Esophagus squamous epithelium (tissue), 5 donors: ENCODE measurements at places on chromosomes 2 and 18.

DNA sequence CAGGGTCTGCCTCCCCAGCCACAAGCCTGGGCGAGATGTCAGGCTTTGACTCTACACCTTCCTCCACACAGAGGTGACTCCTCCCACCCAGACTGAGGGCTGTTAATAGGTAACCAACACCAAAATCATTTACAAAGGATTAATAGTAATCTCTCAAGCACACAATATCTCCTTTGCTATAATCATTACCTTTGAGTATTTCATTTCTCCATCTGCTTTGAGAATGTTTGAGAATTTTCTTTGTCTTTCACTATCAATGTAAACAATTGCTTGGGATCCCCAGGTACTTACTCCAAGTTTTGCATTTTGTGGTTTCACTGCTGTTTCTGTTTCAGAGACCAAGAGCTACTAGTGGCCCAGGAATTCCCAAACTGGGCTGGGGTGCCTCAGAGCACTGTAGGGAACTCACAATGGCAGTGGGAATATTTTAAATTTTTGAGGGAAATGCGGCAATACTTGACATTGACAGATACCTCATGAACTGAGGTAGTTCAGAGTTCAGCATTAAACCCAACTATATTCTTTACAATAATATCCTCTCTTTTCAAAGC lies 166.4 kb upstream of the MGAT5 start:
- DNase-seq, result no peak

- no peak for DNase-seq
Measured at GRCh38 chr2:124804014-124804940, 779.2 kb downstream of the CNTNAP5 start.

- DNase-seq, result no peak
Measured at GRCh38 chr2:69773206-69773605, 31.3 kb downstream of the ANXA4 start.

GRCh38 chr2:152594022-152594766 lies 123.1 kb downstream of the PRPF40A start:
- DNase-seq, result no peak

- no peak for DNase-seq
Measured at GRCh38 chr2:8472545-8473323, 209.1 kb upstream of the ID2 start.

DNA sequence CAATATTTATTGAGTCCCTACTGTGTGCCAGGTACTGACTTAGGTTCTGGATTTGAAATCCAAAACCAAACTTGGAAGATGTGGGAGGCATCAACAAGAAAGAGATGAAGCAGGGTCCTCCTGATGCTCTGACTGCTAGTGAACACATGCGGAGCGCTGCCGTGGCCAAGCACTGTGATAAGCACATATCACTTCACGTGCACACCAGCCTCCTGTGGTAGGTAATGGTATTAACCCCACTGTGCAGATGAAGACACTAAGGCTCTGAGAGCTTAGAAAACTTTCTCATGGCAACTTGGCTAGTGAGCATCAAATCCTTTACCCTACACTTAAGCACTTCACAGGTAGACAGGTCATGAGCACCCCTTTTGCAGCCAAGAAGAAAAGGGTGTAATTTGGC lies 216.1 kb downstream of the HAUS1 start:
- DNase-seq, result no peak

DNA sequence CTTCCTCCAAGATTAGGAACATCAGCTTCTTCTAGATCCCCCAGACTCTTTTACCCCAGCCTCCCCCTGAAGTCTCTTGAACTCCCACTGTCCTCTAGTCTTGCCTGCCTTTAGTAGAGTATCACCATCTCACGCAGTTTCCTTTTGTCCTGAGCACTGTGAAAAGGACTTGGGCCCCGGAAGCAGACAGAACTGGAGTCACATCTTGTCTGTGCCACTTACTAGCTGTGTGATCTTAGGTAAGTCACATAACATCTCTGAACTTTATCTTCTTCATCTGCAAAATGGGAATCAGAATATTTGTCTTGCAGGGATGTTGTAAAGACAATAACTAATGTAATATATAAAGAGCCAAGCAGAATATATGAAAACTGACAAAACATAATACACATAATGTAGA lies 8.4 kb upstream of the TRABD2A start:
- DNase-seq, result no peak

DNA sequence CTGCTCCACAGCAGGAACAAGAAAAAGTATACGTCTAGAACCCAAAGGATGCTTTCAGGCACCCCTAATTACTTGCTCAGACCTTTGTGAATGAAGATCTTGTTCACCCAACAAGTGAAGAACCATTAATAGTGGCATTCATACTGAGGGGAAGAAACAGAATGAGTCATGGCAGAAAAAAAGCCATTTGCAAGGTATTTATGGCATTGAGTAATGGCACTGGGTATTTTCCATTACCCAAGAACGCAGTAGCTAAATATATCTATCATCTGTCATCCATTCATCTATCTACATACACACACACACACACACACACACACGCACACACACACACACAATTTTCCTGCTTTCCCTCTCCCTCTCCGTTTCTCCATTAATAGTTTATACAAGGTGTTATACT lies 56.4 kb upstream of the XIRP2 start:
- no peak for DNase-seq

DNA sequence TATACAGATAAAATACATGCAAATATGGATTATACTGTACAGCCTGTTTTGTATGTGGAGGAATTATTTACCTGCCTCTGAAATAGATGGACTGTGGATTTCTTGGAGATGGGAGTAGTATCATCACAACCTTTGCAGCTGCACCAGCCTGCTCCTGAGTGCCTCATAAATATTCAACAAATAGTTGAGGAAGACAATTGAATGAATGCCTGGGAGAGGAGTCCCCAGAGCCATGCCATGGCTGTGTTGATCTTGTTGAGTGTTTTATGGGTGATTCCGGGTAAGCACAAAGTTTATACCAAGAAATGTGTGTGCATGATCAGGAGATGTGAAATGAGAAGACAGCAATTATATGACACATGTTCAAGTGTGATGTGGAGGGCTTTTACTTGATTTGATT lies 225.0 kb downstream of the FHOD3 start:
- DNase-seq, result no peak

GRCh38 chr18:76886112-76886511 lies 63.8 kb downstream of the ZNF236 start:
- DNase-seq, result no peak

DNA sequence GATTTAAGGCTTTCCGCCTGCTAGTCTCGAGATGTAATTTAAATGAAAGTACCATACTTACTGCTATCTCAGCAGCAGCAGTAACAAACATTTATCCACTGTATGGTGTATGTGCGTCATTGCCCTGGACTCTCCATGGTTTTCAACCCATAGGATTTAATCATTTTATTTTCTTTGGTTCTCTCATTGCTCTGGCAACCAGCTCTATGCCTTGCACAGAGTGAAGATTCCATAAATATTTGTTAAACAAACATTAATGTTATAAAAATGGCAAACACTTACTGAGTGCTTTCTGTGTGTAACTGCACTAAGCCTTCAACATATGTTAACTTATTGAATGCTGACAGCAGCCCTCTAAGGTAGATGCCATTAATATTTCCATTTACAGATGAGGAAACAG lies 1.3 kb upstream of the LMAN1 start:
- no peak for DNase-seq

- DNase-seq, result no peak
Measured at GRCh38 chr2:200496696-200497095, 13.2 kb downstream of the KCTD18 start.

- no peak for DNase-seq
Measured at GRCh38 chr2:9085353-9085752, 81.9 kb upstream of the MBOAT2 start.

DNA sequence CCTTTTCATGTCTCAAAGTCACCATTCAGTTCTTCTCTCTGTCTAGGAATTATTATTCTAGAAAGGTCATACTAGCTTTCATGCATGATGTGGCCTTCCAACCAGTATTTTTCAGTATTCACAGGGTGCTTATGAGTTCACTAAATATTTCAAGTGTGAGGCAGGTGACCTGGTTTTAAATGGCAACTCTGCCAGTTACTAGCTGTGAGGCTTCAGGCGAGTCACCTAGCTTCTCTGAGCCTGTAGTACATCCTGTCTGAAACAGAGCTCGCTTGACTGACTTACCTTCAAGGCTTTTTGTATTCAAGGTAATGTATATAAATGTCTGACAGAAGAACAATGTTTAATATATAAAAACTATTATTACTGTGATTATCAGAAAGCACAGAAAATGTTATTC lies 19.4 kb upstream of the ACVR1 start:
- no peak for DNase-seq

DNA sequence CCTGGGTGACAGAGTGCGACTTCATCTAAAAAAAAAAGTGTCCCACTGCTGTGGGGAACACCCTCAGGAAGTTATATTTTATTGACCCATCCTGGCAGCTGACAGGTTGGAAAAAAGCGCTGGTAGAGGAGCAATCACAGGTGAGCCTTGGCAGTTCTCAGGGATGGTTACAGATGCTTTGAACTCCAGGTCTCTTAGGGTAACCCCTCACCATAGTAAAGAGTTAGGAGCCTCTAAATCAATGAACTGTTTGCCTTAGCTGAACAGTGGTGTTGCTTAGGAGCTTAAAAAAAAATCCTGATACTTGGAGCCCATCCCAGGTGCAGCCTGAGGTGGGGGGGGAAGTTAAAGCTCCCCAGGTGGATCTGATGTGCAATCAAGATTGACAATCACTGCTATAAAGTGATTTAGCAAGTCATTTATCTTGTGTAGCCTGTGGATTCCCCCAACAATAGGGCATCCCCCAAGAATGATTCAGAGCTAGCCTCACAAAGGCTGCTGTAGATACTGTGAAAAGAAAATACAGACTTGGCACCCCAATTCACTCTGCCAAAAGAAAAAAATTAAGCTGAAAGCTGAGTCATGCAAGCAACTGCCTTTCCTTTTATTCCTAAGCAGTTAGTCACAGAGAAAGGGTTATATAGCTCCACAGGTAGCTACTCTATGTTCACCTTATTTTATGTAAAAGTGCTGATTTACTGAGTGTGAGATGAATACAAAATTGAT lies 14.8 kb downstream of the SLC16A14 start:
- DNase-seq, result no peak

- DNase-seq, result no peak
Measured at GRCh38 chr2:195356920-195357440, 300.0 kb upstream of the SLC39A10 start.

DNA sequence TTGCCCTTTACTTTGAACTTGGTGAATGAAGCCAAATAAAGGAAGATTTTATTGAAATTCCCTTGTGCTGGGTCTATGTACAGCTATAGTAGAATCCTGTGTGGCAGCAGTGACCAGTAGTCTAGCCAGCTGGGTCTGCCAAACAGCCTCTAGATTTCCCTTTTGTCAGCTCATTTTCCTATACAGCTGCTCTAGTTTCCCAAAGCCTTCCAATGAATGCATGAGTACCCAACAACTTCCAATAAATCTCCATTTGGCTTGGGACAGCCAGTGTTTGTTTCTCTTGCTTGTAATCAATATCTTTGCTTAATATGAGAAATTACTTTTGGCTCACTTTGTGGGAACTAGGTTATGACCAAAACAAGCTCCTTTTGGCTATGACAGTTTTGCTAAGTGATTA lies 43.6 kb downstream of the SCN9A start:
- no peak for DNase-seq

DNA sequence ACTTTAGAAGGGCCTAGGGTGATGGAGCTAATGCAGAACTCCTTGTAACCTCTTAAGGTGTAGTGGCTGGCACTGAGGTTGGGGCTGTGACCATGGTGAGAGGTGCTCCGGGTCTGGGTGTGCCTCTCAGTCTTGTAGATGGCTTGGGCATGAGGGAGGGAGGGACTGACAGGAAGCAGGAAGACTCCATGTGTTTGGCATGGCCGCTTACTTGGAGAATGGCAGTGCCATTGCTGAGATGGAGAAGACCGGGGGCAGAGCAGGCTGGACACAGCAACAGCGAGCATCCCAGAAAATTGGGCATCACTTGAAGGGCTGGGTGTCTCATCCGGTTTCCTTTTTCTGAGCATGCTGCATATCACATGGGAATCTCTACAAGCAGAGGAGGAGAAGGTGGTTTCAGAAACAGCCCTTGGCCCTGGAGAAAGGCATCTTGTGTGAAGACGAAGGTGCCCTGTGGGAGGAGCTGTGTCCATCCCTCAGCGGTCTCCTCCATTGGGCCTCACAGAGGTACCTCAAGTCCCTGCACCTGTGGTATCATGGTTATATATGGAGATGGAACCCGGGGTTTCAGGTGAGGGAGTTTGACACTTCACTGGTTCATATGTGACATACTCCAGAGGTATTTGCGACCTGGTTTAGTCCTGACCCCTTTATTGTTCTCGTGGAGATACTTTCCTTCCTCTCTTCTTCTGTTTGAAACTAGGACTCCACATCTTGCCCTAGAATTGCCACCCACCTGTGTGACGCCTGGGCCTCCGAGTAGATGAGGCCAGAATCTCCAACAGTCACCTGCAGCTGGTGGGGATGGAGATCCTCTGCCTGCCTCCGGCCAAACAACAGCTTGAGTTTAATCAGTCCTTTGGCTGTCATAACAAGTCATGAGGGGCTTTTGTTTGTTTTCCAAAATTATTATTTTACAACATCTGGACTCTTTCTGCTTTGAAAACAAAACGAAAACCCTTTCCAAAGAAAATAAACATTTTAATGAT lies 45.6 kb downstream of the INPP4A start:
- no peak for DNase-seq

DNA sequence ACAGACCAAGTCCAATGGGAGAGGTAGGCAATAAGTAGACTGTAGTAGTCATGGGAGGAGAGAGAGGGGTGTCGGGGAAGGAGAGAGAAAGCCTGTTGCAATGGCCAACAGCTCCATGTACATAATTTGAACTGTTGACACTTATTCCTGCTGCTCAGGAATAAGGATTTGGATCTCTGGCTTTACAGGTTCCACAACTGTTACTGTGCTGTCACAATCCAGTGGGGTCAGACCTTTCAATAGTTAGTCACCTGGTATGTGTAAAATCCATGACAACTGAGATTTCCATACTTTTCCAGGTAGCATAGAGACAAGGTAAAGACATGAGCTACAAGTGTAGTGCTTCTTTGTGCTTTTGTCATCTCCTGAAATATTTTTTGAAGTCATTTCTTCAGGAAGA lies 47.5 kb upstream of the RIOK3 start:
- DNase-seq, result no peak

DNA sequence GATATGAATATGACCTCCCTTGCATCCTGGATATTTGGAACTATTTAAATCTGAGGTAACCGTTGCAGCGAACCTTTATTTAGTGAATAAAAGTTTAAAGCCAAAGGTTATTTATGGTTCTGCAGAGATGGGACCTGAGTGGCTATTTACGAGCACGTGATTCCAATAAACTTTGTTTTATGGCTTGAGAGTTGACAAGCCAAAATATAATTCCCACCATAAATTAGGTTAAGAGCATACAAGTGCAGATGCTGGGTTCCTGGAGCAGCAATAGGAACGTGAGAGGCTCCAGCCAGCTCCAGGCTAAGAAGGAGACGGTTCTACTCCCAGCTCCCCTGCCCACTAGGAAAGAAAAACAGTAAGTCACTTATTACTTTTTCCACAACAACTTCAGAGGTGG lies 5.2 kb upstream of the HOXD4 start:
- no peak for DNase-seq
